Right lobe of liver (tissue), 6 donors: ENCODE measurements at places on chromosomes 12 and 14. TPM values are rescaled to one million over a fixed set of nuclear protein-coding genes. Genes with fewer than 3 reads are reported as not detected.

Gene SLC11A2
- total RNA-seq, result 30.2 TPM

Gene ASPG
- 37.3 TPM for total RNA-seq

- DNase-seq, result no peak
These were observed 37.2 kb upstream of the TUBA1C start for GRCh38 chr12:49227713-49228112.

Gene ACOT6
- total RNA-seq, result 0.68 TPM

Gene PPP2R5E
- total RNA-seq, result 12.5 TPM
